SHP77 (cell line): ENCODE measurements at places on chromosomes 7 and 10.
A peak's percentile ranks its signal among the peaks of the same experiment; 100 is the strongest.

- DNase-seq = no peak
These were observed 37.1 kb downstream of the FAM53B start for GRCh38 chr10:124707144-124707467.

DNA sequence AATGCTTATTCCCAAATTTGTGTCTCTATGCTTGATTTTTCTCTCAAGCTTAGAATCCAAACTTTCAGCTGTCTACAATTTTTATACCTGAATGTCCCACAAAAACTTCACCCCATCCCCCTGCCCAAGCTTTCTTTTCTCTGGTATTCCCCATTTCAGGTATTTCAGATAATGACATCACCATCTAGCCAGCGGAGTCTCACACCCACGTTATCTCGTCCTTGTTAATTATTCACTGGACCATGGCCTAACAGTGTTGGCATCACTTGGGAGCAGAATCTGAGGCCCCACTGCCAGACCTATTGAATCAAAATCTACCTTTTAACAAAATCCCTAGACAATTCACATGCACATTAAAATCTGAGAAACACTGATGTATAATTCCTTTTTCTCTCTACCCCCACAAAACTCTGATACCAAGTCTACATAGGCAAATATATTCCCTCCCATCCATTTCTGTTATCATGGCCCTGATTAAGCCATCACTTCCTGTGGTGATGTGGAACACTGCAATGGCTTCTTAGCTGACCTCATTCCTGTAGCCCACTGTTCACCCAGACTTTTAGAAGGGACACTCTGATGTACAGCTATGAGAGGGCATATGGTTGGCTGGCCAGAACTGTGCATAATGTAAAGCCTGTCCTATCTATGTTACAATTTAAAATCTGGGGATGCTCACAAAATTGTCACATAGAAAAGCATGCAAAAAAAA is 31.4 kb downstream of the ZNF438 start:
- no peak for DNase-seq

GRCh38 chr10:99775850-99776249 is 6.6 kb upstream of the ABCC2 start:
- no peak for DNase-seq

DNA sequence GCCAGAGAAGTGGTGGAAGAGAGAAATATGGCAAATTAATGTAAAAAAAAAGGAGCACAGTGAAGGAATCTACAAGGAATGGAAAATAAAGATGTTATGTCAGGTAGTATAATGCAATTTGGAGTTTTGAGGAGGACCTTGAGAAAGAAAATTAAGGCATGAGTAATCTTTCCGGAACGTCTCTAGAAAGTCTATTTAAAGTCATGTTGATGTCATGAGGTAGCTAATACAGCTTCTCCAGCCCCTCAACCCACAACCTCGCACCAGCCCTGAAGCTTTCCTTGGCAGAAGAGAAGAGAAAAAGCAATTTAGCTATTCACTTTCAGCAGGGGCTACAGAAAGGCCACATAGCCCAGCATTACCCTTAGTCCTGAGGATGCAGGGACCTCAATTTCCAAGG is 22.5 kb downstream of the TRDMT1 start:
- DNase-seq = no peak

GRCh38 chr10:76968483-76968882 is 669.1 kb downstream of the KCNMA1 start:
- DNase-seq = no peak

- DNase-seq = no peak
These were observed 34.3 kb upstream of the PHF14 start for GRCh38 chr7:10939237-10939910.

DNA sequence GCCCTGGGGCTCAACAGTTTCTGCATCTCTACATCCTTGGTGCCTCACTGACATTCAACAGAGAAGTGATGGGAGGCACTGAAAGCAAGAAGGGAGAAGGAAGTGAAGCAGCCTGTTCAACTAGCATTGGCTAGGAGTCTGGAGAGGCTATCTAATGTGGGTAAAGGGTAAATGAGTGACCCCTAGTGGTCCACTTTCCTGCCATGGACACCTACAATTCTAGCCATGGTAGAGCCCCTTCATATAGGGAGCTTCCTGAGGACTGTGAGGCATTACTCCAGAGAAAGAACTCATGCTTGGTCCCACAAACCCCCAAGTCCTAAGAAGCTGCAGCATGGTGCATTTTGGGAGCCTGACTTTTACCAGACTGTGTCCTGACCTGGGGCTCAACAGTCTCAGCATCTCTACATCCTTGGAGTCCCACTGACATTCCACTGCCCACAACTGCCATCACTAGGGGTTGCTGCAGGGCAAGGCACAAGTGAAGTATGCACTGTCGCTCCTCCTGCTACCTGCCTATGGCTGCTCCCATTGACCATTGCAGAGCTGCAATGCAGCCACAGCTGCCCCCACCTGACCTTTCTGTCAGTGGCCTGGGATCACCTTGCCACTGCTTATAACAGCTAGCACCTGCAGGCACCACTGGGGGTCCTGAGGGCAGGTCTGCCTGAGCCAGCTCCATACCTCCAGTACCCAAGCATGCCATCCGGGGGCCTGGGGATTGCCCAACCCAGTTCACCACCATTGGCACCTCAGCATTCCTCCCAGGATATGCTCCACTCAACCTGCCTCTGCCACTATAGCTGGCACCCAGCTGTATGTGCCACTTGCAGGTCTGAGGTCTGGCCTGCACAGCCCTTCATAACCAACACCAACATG is 44.1 kb upstream of the CDK6 start:
- peak; percentile 10 for DNase-seq

DNA sequence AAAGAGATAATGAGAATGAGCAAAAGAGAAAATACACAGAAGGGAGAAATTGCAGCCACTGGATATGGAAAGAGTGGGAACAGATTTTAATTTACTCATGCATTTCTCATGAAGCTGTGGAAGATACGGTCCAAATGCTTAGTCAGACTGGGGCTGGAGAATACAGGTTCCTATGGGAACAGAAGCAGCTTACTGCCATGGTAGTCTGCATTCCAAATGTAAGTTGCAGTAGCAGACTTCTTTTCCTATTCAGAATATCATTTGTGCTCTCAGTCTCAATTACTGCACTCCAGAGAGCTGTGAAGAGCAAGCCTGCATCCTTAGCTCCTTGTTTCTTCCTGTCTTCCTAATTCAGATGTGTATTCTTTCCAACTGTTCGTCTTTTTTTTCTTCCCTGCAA is 190.8 kb upstream of the TMEM196 start:
- no peak for DNase-seq

- DNase-seq = no peak
These were observed 491 bp upstream of the AKAP9 start for GRCh38 chr7:91940171-91940570.

- DNase-seq = no peak
These were observed 40.8 kb downstream of the FAM53B start for GRCh38 chr10:124703372-124703771.

- DNase-seq = no peak
These were observed 118.0 kb upstream of the PRSS58 start for GRCh38 chr7:142375710-142376313.

GRCh38 chr10:6674291-6674690 is 94.2 kb upstream of the PRKCQ start:
- no peak for DNase-seq

DNA sequence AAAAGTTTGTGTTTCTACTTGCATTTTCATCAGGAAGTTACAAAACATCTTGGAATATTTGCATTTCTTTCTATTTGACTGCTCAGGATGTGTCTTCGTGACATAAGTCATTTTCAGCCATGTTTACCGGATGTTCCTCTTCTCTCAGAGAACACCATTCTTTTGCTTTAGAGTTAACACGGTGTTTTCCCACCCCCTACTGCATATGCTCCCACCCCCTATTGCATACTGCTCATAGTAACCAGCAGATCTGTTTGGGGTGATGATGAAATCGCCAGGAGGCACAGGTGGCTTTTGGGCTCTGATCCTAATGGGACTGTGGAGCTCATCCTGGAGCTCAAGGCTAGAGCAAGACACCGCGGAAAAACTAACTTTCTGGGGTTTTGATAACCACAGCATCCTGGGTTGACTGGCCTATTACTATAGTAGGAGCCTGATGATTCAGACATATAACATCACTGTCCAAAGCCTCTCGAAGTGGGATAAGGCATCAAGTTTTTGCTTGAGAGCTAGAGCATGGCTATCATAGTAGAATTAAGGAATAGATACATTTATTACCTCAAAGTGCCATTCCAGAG is 65.1 kb upstream of the BET1 start:
- no peak for DNase-seq

DNA sequence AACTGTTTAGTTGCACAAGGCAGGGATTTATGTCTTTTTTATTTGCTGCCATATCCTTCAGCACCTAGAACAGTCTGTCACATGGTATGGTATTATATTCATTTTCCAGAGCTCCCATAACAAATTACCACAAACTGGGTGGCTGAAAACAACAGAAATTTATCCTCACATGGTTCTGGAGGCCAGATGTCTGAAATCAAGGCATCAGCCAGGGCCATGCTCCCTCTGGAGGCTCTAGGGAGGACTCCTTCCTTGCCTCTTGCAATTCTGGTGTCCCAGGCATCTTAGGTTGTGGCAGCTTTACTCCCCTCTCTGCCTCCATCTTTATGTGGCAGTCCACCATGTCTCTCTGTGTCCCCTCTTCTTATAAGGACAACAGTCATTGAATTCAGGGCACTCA is 43.1 kb downstream of the MET start:
- no peak for DNase-seq

- no peak for DNase-seq
These were observed 459 bp downstream of the ZDHHC6 start for GRCh38 chr10:112446055-112446854.

DNA sequence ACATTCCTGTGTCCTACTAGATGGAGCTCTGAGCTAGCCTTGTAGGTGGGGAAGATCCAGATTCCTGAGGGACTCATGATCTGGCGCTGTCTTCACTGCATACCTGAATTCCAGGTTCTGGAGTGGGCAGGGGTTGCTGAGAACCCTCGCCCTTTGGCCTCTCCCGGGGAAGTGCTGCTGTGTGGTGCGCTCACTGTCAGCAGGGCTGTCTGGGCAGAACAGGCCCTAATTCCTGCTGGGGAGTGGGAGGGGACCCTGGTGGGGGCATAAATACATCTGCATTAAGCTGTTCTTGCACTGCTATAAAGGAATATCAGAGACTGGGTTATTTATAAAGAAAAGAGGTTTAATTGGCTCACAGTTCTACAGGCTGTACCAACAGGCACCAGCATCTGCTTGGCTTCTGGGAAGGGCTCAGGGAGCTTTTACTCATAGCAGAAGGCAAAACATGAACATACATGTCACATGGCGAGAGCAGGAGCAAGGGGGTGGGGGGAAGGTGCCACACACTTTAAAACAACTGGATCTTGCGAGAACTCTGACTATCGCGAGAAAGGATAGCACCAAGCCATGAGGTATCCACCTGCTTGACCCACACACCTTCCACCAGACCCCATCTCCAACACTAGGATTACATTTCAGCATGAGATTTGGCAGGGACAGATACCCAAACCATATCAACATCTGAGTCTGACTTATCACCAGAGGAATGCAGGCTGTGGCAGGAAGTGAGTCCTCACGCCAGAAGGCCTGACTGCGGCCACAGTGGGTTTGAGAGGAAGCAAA is 115.0 kb downstream of the ADCY1 start:
- DNase-seq = no peak

DNA sequence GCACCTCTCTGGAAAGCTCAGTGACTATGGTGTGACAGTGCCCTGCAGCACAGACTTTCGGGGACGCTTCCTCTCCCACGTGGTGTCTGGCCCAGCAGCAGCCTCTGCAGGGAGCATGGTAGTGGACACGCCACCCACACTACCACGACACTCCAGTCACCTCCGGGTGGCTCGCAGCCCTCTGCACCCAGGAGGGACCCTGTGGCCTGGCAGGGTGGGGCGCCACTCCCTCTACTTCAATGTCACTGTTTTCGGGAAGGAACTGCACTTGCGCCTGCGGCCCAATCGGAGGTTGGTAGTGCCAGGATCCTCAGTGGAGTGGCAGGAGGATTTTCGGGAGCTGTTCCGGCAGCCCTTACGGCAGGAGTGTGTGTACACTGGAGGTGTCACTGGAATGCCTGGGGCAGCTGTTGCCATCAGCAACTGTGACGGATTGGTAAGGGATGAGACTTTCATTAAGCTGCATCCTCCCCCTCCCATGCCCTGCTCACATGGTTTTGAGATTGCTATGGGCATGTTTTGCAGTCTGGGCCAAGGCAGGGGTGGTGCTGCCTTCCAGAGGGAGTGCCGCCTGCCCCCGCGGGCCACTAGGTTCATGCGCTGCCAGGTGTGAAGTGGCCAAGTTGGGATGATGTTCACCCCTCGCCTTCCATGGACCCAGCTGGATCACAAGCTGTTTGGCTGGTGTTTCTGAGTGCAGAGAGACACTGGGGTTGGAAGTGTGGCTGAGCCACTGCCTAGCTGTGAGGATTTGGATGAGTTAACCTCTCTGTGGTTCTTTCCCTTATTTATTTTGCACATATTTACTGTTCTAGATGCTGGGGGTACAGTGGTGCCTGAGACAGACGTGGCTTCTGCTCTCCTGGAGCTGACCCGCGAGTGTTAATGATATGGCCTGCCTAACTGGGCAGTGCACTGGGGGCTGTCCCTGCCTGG is 2.5 kb downstream of the ADAMTS14 start:
- no peak for DNase-seq

DNA sequence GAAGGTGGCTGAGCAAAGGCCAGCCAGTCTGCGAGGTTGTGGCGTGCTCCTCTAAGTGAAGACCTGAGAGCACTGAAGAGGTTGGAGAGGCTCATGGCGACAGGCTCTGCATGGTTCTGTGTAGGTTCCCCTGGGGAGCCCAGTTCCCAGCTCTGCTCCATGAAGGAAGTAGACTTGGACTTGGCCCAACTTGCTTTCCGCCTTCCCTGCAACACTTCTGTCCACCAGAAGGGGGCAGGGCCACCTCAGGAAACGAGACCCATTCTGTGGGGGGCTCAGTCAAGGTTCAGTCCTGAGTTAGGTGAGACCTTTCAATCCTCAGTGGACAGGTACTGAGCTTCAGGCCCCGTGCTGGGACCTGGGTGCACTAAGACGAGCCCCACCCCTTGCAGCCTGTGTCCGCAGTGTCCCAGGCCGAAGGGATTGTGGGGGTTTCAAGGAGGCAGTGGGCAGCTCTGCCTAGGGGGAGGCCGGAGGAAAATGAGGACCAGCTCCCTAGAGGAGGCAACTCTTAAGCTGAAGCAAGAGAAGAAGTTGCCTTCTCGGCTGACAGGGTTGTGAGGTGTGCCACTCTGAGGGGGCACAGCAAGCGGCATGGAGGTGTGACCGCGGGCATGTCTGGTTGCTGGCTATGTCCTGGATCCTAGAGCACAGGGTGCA is 15.0 kb upstream of the PCBD1 start:
- no peak for DNase-seq

GRCh38 chr10:121639416-121639815 is 41.2 kb upstream of the FGFR2 start:
- no peak for DNase-seq

GRCh38 chr10:76067447-76067846 is 636.0 kb downstream of the LRMDA start:
- DNase-seq = no peak

DNA sequence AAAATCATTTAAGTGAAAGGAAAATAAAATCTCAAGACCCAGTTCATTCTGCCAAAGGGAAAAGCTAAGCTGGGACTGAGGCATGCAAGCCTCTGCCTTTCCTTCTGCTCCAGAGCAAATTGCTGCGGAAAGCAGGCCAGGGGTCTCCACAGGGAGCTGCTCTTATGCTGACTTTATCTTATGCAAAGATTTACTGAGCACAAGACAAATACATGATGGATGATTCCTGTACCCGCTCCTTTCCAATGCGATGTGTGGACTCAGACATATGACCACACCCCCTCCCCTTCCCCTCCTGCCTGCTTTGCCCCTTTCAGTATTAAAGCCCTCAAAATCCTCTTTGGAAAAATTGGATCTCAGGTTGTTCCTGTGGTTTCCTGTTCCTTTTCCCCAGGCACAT is 74.2 kb upstream of the INSIG1 start:
- DNase-seq = no peak
